Memory B cell (primary cell): ENCODE measurements at places on chromosomes 3 and 15.

GRCh38 chr15:89199746-89200145 lies 21.6 kb downstream of the RLBP1 start:
- H3K36me3 ChIP-seq: peaks cover 13% of the 10 kb centered on the region
- no peak overlapping the region for H3K4me3 ChIP-seq
- H3K27ac ChIP-seq: no peak overlapping the region
- no peak for DNase-seq

DNA sequence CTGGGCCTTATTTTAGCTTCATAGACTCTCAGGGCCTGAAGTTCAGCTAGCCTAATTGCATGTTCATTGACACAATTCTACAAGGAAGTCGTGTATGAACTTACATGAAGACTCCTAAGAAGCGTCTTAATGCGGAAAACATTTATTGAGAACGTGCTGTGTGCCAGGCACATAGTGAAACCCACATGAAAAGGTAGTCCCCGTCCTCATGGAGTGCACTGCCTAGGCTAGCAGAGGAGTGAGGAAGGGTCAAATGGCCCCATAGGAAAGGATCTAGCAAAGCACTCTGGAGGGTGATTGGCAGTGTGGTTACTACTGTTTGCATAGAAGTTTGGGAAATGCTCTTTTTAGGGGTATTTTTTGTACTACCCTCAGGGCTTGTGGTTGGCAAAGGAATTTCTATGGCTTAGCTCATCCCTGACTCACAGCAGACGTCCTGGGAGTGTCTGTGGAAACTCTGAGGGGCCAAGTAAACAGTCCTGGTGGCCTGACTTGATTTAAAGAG lies 854 bp upstream of the NPTN start:
- no peaks in the 10 kb centered on the region for H3K27me3 ChIP-seq
- peak overlapping the region; percentile 82 for H3K4me3 ChIP-seq
- H3K36me3 ChIP-seq: no peaks in the 10 kb centered on the region
- H3K27ac ChIP-seq: peak overlapping the region; percentile 84
- DNase-seq: no peak

GRCh38 chr3:187183210-187183862 lies 13.9 kb upstream of the RTP1 start:
- H3K27ac ChIP-seq: no peak overlapping the region
- no peak for DNase-seq
- no peak overlapping the region for H3K4me3 ChIP-seq
- peaks cover 21% of the 10 kb centered on the region for H3K27me3 ChIP-seq
- no peaks in the 10 kb centered on the region for H3K36me3 ChIP-seq
- no peaks in the 10 kb centered on the region for H3K4me1 ChIP-seq

DNA sequence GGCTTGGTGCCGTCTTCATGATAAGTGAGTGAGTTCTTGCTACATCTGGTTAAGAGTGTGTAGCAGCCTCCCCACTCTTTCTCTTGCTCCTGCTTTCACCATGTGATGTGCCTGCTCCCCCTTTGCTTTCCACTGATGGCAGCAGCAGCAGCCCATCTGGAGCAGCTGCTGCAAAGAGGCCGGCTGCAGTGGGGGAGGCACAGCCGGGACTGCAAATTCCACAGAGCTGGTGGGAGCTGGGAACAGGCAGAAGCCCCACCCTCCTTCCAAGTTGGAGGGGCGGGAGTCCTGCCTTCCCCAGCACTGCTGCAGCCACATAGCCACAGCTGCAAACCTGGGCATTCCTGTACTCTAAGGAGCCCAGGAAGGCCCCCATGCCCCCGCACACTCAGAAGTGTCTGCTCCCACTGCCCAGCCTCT lies 62.8 kb upstream of the IMPG2 start:
- peaks cover 13% of the 10 kb centered on the region for H3K36me3 ChIP-seq
- H3K27ac ChIP-seq: no peak overlapping the region
- H3K27me3 ChIP-seq: no peaks in the 10 kb centered on the region
- no peak for DNase-seq
- no peak overlapping the region for H3K4me3 ChIP-seq
- peaks cover 35% of the 10 kb centered on the region for H3K4me1 ChIP-seq

DNA sequence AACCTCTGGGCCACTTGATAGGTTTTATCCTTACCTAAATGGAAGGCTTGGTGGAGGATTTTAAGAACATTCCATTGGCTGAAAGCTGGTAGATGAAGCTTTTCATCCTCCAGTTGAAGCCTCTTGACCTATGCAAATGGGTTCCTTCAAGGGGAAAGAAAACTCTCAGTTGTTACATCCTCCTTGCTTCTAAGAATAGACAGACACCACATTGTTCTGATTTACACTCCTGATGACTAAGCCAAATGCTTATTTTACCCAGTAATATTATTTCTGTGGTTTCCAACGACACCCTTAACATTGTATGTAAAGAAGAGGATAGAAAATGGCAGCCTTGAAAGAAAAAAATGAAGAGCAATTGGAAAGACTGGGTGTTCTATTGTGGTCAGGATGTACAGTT lies 480.5 kb downstream of the OTOL1 start:
- no peaks in the 10 kb centered on the region for H3K36me3 ChIP-seq
- DNase-seq: no peak
- no peaks in the 10 kb centered on the region for H3K27me3 ChIP-seq
- H3K4me1 ChIP-seq: no peaks in the 10 kb centered on the region
- no peak overlapping the region for H3K4me3 ChIP-seq

DNA sequence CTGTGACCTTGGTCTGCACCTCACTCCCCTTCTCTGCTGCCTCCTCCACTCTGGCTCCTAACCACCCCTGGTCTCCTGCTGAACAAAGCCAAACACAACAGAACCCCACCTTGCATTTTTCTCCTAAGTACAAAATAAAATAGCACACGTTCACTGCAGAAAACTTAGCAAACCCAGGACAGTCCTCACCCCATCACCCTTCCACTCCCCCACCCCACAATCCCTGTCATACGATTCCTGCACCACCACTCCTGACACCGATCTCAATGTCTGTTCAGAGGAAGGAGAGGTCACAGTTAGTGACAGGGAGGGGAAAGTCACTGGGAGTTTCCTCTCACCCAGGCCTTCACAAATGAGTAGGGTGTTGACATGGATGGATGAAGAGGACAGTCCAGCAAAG lies 4.2 kb downstream of the VPS33B start:
- H3K27ac ChIP-seq: peak overlapping the region; percentile 46
- no peak for DNase-seq
- peaks cover 14% of the 10 kb centered on the region for H3K36me3 ChIP-seq

- H3K4me1 ChIP-seq: peaks cover 12% of the 10 kb centered on the region
- no peaks in the 10 kb centered on the region for H3K27me3 ChIP-seq
- H3K4me3 ChIP-seq: no peak overlapping the region
- DNase-seq: peak; percentile 51
These were observed 21.8 kb downstream of the METTL6 start for GRCh38 chr3:15405448-15406050.

- peaks cover 9% of the 10 kb centered on the region for H3K36me3 ChIP-seq
- H3K4me3 ChIP-seq: no peak overlapping the region
- no peaks in the 10 kb centered on the region for H3K4me1 ChIP-seq
- H3K27me3 ChIP-seq: peaks cover 7% of the 10 kb centered on the region
- DNase-seq: no peak
These were observed 32.5 kb downstream of the DMXL2 start for GRCh38 chr15:51589881-51590568.

- H3K36me3 ChIP-seq: no peaks in the 10 kb centered on the region
- no peak overlapping the region for H3K27ac ChIP-seq
- DNase-seq: no peak
- no peak overlapping the region for H3K4me3 ChIP-seq
These were observed 102.1 kb upstream of the FHIT start for GRCh38 chr3:61353382-61353781.

DNA sequence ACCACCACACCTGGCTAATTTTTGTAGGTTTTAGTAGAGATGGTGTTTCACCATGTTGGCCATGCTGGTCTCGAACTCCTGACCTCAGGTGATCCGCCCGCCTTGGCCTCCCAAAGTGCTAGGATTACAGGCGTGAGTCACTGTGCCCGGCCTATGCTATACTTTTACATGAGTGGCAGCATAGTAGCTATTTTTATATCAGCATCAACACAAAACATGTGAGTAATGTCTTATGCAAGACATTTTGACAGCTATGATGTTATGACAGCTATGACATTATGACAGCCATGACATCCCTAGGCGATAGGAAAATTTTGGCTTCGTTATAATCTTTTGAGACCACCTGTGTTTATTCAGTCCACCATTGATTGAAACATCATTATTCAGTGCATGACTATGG lies 4.1 kb upstream of the NAALADL2 start:
- no peak overlapping the region for H3K27ac ChIP-seq
- H3K4me3 ChIP-seq: no peak overlapping the region
- H3K27me3 ChIP-seq: no peaks in the 10 kb centered on the region
- H3K36me3 ChIP-seq: no peaks in the 10 kb centered on the region
- no peaks in the 10 kb centered on the region for H3K4me1 ChIP-seq

DNA sequence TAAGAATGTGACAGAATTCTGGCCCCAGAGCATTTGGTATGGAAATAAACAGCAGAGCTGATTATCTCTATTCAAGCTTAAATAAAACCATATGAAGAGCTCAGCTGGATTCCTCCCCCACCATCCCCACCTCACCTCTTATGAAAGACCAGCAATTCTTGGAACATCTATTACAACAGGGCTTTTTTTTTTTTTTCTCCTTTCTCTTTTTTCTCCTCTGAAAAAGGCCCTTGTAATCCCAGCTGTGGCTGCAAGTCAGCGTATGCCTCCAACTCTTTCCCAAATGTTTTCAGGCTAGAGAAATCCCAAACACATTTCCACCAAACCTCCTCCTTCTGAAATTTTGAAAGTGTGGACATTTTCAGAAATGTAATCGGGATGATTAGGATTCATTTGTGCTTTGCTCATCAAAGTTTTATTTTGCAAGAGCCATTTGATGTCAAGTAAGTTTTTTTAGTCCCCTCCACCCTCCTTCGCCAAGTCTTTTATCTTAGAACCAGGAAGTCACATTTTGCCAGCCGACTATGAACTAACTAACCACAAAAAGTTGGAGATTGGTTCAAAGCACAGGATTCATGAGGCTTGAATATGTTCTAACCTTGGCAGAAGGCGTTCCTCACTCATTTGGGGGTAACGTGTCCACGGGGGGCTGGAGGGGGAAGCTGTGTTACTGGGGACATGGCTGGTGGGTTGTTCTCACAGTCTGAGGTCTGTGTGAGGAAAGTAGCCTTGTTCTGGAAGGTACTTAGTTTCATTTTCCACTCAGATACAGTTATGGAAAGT lies 142.0 kb upstream of the PDZRN3 start:
- DNase-seq: no peak
- H3K36me3 ChIP-seq: no peaks in the 10 kb centered on the region
- no peak overlapping the region for H3K4me3 ChIP-seq
- no peaks in the 10 kb centered on the region for H3K4me1 ChIP-seq
- H3K27ac ChIP-seq: no peak overlapping the region

DNA sequence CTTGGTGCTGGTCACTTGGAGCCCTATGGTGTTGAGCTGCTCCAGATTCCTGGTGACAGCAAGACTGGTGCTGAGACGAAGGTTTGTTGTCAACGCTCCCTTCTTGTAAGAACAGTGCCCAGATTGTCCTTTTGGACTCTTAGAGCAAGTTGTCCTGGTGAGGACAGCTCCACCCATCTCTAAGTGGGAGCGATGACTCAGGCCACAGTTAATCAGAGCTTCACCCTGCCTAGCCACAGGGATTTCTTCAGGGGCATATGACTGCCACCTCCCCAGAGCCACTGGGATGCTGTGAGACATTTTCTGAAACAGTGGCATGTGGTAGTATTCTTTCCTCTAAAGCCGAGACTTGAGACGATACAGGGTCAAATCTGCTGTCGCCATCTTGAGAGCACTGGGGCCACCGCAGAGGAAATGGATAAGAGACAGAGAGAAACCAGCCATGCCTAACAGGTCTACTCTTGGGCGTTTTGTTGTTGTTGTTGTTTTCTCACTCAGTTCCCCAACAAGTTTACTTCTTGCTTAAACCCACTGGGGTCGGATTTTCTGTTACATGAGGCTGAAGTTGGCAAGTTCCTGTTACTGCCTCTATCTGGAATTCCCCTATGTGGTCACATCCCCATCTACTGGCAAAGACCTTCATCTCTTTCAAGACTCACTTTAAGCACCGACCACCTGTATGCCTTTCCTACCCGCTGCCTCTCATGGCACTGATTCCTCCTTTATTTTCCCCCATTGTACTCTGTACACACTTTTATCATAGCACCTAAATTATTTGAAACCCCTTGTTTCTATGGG lies 16.0 kb upstream of the PCOLCE2 start:
- no peak overlapping the region for H3K4me3 ChIP-seq
- peaks cover 9% of the 10 kb centered on the region for H3K27me3 ChIP-seq
- no peaks in the 10 kb centered on the region for H3K36me3 ChIP-seq
- DNase-seq: no peak
- H3K4me1 ChIP-seq: peaks cover 3% of the 10 kb centered on the region

DNA sequence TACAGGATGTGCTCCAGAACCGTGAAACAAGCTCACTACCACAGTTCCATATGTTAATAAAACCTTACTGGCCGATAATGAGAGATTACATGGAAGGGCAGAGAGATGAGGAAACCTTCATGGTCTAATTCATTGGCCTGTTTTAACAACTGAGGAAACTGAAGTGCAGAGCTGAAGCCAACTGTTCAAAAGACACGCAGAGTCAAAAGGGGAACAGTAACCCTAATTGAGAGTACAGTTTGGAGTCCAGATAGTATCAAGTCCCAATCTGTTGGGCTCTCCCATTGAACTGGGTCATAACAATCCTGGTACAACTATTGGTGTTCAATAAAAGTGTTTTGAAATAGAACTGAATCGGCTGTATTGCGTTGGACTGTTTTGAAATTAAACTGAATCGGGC lies 69.6 kb downstream of the SLC12A8 start:
- H3K4me1 ChIP-seq: peaks cover 51% of the 10 kb centered on the region
- no peaks in the 10 kb centered on the region for H3K27me3 ChIP-seq
- peak overlapping the region; percentile 6 for H3K27ac ChIP-seq
- peak overlapping the region; percentile 38 for H3K4me3 ChIP-seq
- no peaks in the 10 kb centered on the region for H3K36me3 ChIP-seq
- DNase-seq: no peak

GRCh38 chr15:89743594-89743993 lies 7.5 kb downstream of the MESP1 start:
- no peak for DNase-seq
- no peak overlapping the region for H3K27ac ChIP-seq
- H3K36me3 ChIP-seq: no peaks in the 10 kb centered on the region

- no peaks in the 10 kb centered on the region for H3K4me1 ChIP-seq
- H3K36me3 ChIP-seq: peaks cover 25% of the 10 kb centered on the region
- H3K4me3 ChIP-seq: no peak overlapping the region
- H3K27me3 ChIP-seq: no peaks in the 10 kb centered on the region
- peak overlapping the region; percentile 73 for H3K27ac ChIP-seq
These were observed 54.2 kb downstream of the DHX30 start for GRCh38 chr3:47857151-47857550.

DNA sequence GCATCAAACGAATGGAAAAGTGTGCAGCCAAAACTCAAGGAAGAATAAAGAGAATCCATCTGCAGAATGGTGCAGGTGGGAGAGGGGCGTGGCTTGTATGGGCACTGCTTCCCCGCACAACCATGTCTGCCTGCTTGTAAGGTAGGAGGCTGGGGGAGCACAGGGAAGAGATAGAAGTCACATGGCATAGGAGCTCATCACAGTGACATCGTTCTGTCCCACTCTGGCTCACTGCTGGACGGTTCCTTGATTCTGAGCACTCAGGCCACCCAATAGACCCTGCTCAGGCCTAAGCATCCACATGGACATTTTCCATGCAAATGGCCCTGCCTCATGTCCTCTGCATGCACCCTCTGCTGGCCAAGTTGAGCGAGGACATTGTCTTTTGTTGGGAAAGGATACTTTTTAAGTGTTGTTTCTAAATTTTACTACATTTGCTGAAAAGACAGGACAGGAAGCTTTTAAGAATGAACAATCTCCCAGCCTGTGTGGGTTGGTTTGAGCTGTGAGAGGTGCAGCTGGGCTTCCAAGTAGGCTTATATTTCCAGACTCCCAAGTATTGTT lies 3.1 kb downstream of the MYLK start:
- no peak overlapping the region for H3K4me3 ChIP-seq
- no peaks in the 10 kb centered on the region for H3K36me3 ChIP-seq
- H3K27ac ChIP-seq: no peak overlapping the region
- H3K27me3 ChIP-seq: peaks cover 13% of the 10 kb centered on the region
